Activated CD4-positive, alpha-beta T cell treated with anti-CD3 and anti-CD28 coated beads, Interleukin-2, amount 50 U/mL, for 4 hours (primary cell): ENCODE measurements at places on chromosomes 3 and 15.

- no peak for DNase-seq
Observed at GRCh38 chr3:147757866-147758265, 348.7 kb downstream of the ZIC1 start.

DNA sequence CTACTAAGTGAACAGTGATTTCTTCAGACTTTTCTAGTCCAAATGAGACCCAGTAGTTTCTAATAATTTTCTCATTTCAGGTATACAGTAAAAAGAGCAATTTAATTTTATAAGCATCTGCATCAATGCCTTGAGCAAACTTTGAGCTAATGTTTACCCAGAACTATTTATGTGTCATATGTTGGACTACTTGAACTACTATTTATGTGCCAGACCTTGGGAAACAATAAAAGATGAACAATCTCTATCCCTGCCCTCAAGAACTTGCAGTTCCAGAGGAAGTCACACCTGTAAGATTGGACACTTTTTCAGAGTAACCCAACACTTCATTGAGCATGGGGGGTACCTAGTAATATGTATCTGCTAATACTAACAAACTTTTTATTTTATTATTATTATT, 2.3 kb upstream of the UBE3A start:
- DNase-seq: no peak

GRCh38 chr15:66848116-66848515, 146.1 kb downstream of the SMAD6 start:
- no peak for DNase-seq

DNA sequence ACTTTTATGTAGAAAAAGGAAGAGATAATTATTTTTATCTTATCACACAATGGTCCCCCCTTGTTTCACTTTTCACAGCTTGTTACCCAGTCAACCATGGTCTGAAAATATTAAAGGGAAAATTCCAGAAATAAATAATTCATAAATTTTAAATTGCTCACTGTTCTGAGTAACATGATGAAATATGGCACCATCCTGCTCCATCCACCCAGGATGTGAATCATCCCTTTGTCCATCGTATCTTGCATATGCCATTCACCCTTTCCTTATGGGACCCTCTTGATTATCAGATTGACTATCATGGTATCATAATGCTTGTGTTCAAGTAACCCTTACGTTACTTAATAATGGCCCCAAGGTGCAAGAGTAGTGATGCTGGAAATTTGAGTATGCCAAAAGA, 43.7 kb downstream of the ANKRD28 start:
- no peak for DNase-seq

DNA sequence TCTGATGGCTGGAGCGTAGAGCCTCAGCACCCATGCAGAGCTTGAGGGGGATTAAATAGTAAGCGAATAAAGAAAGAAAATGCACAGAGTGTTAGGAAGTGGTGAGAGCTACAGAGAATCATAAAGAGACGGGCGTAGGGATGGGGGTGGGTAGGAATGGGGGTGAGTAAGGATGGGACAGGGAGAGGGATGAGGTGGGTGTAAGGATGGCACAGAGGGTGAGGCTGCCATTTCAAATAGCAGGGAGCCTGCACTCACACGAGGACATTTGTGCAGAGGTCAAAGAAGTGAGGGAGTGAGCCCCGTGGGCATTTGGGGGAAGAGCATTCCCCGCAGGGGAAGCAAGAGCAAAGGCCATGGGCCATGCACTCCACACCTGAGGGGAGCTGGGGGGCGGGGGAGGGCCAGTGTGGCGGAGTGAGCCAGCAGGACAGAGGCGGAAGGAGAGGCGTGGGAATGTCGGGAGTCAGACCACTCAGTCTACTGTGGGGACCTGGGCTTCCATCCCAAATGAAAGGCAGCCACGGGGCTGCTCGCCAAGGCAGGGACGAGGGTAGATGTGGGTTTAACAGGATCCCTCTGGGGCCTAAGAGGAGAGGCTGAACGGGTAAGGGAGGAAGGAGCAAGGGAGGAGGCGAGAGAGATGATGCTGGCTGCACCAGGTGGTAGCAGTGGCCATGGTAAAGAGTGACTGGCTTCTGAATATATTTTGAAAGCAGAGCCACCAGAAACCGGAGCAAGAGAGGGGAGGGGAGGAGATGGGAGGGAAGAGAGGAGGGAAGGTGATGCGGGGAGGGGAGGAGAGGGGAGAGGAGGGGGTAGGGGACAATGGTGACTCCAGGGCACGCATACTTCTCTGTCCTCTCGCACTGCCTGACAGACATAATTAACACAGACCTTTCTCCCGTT, 35.2 kb upstream of the SLC6A6 start:
- DNase-seq: no peak
